ENCODE measurements at places on chromosomes 4 and X.

GRCh38 chr4:89493367-89493766 is 185.8 kb upstream of the GPRIN3 start:
- no peak for DNase-seq

DNA sequence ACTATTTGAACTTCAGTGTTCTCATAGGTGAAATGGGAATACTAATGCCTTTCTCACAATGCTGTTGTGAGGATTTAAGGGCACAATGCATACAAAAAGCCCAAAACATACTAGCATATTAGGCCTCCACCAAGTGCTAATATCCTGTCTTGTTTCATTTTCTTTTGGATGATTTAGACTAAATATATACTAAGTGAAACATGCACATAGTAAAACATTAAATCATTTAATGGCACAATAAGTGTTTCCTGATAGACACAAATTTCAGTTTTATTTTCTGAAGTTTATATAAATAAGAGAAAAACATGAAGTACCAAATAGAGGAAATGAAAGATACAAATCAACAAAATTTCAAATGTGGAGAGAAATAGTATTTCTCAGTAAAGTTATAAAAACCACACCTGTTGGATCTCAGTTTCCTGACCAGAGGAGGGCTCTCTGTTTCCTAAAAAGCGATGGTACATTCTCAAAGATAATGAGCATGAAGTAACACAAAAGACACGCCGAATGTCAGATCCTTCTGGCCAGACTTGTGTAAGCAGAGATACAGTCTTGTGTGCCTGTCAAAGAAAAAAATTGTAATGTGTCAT is 25.1 kb downstream of the DDX60 start:
- no peak for DNase-seq

DNA sequence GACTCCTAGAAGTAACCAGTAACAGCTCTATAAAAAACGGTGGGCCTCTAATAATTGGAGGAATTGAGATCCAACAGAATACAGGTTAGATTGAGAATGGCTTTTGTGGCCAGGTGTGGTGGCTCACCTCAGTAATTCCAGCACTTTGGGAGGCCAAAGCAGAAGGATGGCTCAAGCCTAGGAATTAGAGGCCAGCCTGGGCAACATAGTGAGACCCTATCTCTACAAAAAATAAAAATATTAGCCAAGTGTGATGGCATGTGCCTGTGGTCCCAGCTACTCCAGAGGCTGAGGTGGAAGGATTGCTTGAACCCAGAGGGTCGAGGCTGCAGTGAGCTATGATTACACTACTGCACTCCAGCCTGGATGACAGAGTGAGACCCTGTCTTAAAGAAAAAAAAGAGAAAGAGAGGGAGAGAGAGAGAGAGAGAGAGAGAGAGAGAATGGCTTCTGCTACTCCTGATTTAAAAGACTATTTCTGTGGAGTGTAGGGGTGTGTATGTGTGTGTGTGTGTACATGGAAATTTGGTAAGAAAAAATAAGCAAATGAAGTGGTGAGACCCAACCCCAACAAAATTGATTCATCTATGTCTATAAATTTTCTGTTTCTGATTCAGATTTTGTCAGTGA is 89.3 kb downstream of the FRMPD4 start:
- DNase-seq: no peak

DNA sequence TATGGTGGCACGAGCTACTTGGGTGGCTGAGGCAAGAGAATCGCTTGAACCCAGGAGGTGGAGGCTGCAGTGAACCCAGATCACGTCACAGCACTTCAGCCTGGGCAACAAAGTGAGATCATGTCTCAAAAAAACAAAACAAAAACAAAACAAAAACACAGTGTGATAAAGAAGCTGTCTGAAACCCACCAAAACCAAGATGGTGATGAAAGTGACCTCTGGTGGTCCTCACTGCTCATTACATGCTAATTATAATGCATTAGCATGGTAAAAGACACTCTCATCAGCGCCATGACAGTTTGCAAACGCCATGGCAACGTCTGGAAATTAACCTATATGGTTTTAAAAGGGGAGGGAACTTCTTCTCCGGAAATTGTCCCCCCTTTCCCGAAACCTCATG is 29.4 kb upstream of the OPHN1 start:
- peak; percentile 38 for DNase-seq

DNA sequence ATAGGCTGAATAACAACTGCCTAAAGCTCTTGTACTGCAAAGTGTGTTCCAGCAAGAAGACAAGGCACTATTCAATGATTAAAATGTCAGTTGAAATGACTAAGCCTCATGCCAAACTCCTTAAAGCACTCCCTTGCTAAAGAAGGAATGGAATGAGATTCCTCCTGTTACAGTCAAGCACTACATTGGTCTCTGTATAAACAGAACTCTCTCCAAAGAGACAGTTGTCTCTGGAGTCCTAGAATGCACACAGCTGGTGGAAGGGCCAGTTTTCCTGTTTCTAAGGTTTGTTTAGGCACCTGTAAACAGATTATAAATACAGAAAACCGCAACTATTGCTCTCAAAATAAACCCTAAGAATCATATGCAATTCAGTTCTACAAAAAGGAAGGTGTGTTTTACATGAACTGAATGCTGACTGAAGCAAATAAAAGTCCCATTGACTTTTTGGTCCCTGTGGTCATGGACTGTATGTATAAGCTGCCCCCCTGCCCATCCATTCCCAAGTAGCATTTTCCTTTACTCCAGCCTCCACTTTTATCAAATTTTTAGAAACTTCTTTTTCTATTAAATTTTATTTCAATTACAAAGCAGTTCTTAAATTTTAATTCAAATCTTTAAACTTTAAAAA is 47.0 kb downstream of the FAT1 start:
- peak; percentile 32 for DNase-seq

DNA sequence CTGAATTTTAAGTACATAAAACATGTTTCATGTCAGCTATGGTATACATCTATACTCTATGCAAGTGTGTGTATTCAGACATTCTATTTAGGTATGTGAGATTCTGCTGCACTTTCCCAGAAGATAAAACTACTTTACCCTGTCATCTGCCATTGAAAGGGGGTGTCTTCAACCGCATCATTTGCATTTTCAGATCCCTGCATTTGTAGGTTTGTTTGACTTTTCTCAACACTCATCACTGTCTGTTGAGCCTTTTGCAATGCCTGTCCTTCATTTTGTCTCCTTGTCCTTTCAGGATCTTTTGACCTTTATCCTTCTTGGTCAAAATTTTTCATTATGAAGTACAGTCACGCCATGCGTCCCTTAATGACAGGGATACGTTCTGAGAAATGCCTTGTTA is 103.5 kb downstream of the TMA16 start:
- DNase-seq: no peak

DNA sequence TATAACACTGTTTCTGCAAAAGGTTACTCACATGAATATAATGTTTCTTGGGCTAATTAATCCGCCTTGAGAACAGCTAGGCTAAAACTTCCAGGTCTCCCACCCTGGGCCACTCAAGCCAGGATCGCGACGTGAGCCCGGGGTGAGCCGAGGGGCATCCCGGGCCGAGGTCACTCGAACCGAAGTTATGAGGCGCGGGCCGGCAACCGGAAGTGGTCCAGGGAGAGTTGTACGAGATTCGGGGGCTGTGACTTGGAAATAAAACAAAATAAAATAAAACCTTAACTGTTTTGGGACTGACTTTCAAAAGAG is 317 bp downstream of the CMC4 start:
- DNase-seq: no peak

GRCh38 chr4:85669204-85669603 is 194.3 kb downstream of the ARHGAP24 start:
- no peak for DNase-seq

DNA sequence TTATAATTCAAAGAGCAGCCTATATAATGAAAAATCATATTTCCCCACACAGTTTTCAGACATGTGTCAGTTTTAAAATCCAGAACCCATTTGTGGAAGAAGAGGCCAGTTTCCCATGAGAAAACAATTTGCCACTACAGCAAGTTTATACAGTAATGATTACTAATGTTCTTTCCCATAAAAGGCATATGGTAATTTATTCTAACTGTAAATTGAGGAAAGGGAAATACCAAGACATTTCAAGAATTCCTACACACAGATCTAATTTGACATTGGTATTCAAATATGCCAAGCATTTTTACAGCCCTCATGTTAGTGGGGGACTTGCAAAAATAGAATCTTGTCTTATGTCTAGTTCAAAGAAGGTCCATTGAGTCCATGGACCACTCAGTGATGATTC is 1368.6 kb downstream of the FSTL5 start:
- DNase-seq: no peak

GRCh38 chrX:149476513-149476912 is 28.6 kb downstream of the IDS start:
- no peak for DNase-seq

DNA sequence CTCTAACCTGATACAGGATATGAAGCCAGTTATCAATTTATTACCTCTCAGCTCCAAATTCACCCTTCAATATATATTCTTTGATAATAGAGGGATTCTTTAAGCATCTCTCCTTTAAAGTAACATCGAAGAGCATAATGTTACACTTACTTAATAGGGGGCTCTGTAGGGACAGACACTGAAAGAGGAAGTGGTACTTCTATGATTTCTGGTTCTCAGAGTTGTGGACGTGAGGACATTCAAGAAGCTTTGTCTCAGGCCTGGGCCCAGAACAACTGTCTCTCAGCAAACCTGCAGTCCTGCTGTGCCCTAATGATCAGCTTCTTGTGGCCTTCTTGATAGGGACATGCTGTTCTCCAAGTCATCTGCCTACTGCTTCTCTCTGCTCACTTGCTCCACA is 4.2 kb upstream of the ZXDB start:
- no peak for DNase-seq

DNA sequence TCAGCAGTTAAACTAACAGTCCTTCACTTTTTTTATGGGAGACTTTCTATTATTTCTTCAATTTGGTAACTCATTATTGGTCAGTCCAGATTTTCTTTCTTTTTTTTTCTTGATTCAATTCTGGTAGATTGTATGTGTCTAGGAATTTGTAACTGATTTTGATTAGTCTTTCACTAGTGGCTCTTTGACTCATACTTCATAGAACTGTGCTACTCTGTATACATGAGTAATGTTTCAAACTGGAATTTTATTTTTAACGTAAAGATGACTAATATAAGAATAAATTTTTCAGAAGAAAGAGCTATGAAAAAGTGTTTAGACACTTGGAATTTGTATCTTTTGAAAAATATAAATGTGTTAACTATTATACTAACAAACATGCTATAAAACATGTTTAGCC is 813.0 kb downstream of the TRAM1L1 start:
- no peak for DNase-seq

DNA sequence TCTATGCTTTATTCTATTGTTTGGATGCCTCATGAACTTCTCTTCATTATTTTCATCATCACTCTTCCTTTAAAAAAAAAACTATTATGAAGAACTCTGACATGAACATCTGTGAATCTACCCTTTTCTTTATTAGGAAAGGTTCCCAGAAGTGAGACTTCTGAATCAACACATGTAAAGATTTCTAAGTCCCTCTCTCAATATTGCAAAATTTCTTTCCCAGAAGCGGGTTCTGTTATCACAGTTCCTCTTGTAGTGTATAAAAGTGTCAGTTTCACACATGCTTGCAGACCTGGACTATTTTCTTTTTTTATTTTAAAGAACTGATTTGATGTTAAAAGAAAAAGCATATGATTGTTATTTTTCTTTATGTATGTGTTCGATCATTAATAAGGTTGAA is 330.8 kb upstream of the KLF3 start:
- DNase-seq: no peak

GRCh38 chr4:87949961-87950360 is 25.6 kb upstream of the SPP1 start:
- no peak for DNase-seq

- DNase-seq: no peak
Measured at GRCh38 chr4:111814961-111815360, 330.3 kb upstream of the FAM241A start.

GRCh38 chr4:121829511-121829910 is 5.8 kb upstream of the CCNA2 start:
- DNase-seq: no peak

- peak; percentile 62 for DNase-seq
Measured at GRCh38 chrX:69493193-69493592, 10.9 kb upstream of the NALF2 start.

- DNase-seq: no peak
Measured at GRCh38 chr4:40251366-40251765, 54.5 kb downstream of the RHOH start.

DNA sequence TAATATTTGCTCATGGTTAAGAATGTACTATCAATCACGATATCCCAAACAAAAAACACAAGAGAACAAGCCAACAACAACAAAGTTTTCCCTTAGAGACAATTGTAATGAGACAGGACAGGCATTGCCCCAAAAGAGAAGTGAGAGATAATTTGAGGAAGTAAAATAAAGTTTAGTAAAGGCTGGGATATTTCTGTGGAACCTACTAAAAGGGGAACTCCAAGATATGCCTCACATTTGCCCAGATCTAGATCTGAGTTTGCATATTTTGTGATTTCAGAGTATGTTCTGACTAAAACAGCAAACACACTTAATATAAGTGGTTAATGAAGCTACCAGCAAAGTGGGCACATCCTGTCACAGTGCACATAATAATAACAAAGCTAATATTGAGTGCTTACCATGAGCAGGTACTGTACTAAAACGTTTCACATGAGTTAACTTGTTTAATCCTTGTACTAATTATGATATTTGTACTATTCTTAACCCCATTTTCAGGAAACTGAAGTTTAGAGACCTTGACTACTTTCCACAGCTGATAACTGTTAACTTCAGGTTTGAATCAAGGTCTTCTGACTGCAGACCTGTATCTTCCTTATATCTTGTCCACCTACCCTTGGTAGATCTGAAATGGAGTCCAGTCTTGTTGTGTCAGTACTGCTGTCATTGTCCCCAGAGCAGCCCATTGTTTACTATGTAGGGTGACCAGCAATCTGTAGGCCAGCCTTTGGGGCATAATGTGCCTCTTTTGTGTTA is 26.0 kb upstream of the BMP2K start:
- DNase-seq: no peak

DNA sequence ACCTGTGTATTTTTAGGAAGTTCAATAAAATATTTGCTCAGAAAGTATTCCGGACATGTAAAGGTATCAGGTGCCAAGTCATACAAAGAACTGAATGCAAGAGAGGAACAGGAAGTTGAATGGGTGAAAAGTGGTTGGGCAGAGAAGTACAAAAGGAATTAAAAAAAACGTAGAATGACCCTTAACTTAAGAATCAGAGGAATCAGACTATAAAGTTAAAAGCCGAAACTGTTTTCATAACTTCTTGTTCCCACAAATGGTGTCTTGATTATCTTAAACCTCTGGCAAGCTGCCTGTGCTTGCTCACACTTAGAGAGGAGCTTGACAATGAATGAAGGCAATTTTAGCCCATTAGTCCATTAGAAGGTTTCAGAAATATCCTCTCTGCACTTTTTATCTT is 81.6 kb upstream of the HHIP start:
- no peak for DNase-seq

GRCh38 chr4:71550220-71551165 is 211.7 kb downstream of the SLC4A4 start:
- no peak for DNase-seq

GRCh38 chrX:145506214-145506613 is 258.9 kb downstream of the SPANXN1 start:
- DNase-seq: no peak

GRCh38 chr4:15034071-15034764 is 31.9 kb downstream of the CPEB2 start:
- DNase-seq: peak; percentile 94

Data from trophoblast cell (in vitro differentiated cells and primary cell).